NCI-H2081 (cell line): ENCODE measurements at places on chromosomes 7 and 10.

- DNase-seq, result peak; percentile 46
These were observed 881 bp downstream of the C10orf67 start for GRCh38 chr10:23343591-23344240.

DNA sequence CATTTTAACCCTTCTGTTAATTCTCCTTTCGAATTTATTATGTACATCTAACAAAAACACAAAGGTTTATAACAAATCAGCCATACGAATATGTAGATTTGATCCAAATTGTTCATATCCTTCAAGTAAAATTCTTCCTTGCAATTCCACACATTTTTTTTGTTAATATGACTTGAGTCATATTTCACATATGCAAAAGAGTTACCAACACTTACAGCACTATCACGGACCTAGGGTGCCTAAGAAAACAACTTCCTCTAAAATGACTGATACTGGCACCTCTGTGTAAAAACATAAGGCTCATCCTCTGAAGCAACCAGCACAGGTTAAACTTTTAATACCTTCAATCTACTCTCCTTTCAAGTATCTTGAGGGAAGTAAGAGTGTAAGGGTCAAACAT, 451.8 kb downstream of the SEMA3D start:
- DNase-seq, result no peak

GRCh38 chr7:29099896-29100847, 46.2 kb downstream of the CPVL start:
- DNase-seq, result no peak

DNA sequence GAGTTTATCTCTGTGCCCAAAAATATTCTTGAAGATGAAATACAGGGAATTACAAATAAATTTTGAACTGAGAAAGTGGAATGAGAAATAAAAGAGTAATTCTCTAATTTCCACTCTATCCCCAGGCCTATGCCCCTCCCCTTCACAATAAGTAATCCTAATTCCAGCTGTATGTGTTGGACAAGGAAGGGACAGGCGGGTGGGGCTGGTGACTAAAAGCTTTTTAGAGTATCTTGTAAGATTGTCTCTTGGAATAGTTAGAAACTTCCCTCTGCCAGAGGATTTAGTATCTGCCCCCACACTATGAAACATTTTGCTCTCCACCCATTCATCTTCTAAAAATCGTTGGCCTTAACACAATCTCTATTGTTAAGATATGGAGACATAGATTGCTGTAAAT, 199.2 kb downstream of the MBL2 start:
- no peak for DNase-seq

- no peak for DNase-seq
These were observed 326.0 kb downstream of the RPS24 start for GRCh38 chr10:78359640-78360091.

GRCh38 chr7:33369888-33370287, 240.5 kb downstream of the BBS9 start:
- no peak for DNase-seq

GRCh38 chr7:114663502-114663901, 248.9 kb downstream of the FOXP2 start:
- peak; percentile 69 for DNase-seq

GRCh38 chr7:103915680-103916357, 73.6 kb downstream of the RELN start:
- no peak for DNase-seq

- no peak for DNase-seq
These were observed 194.3 kb downstream of the BAMBI start for GRCh38 chr10:28871665-28872064.

DNA sequence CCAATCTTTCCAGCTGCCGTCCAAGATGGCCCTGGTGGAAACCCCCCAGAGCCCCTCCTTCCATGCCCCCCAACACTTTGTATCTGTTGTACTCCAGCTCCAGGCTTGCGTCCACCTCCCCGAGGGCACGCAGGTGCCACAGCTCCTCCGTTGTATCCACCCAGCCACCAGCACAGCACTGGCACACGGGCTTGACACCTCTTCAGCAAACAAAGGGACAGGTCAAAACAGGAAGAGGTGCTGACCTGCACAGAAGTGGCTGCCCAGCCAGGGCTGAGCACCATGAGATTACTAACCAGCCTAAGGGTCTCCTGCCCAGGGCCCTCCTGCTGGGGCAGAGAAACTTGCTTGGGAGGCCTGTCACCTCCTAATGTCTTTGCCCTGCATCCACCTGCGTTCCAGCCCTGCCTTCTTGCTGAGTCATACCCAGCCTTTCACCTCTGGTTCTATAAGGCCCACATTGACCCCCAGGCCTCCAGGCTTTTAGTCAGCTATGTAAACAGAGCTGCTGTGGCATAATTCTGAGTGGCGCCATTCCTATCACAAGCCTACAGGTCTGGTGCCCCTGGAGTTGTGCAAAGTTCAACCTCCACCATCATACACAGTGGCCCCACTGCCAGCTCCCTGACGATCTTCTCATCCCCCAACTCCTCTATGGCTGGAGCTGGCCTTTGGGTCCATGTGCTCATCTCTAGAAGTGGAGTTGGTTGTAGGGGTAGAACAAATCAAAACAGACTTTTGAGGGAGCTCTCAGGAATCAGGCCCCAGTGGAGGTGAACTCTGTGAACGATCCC, 20.9 kb downstream of the SLC29A3 start:
- DNase-seq, result no peak

- no peak for DNase-seq
These were observed 143.5 kb upstream of the GHITM start for GRCh38 chr10:83995738-83996331.

DNA sequence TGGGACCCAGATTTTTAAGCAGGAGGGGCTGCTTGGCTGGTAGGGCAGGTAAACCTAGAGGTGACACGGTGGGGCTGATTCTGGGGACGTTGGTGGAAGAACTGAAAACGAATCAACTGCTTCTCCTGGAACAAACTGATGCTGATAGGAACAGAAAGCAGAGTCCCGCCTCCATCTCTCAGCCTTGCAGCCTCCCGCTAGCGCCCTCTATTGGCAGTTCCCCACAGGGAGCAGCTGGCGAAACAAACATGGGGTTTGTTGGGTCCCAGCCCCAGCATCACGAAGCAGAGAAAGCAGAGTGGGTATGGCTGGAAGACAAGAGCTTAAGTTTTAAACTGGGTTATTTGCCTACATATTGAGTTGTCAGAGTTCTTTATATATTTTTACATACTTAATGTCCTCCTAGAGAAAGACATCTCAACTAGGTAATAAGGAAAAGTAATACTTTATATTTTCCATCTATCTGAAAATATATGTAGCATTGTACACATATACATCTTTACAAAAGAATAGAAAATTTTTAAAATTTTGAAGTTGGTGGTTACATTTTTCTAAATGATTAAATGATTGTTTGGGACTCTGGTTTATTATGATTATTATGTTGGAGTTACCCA, 42.3 kb upstream of the FOXI2 start:
- peak; percentile 10 for DNase-seq

- DNase-seq, result no peak
These were observed 30.5 kb downstream of the PLXNA4 start for GRCh38 chr7:132545756-132546155.

GRCh38 chr7:25622695-25623094, 394.4 kb upstream of the NPVF start:
- no peak for DNase-seq

DNA sequence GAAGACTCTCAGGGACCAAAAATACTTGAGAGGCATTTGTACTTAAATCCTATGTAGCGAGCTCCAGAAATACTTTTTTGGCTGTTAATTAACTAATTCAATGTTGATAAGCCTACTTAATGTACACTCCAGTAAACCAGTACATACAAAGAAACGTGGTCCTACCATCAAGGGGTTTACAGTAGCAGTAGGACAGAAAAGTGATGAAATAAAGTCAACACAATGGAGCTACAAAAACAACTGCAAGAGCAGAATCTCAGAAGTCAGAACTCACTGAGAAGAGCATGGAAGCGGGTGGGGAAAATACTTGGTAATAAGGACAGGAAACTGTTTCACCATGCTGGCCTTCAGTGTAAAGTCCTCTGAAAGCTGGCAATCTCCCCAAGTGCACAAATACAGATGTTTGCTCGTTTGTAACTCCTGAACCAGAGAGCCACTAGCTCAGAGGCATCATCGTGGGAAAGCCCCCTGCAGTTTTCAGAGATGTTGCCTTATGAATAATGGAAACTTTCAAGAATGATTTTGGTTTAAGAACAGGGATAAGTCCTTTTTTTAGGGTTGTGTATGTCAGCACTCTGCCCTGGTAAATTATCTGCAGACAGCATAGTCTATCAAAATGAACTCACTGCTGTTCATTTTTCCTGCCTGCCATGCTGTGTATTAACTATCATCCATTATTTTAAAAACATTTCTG, 233.2 kb downstream of the SORCS1 start:
- no peak for DNase-seq

- no peak for DNase-seq
These were observed 196.8 kb downstream of the PTN start for GRCh38 chr7:137146552-137147337.

DNA sequence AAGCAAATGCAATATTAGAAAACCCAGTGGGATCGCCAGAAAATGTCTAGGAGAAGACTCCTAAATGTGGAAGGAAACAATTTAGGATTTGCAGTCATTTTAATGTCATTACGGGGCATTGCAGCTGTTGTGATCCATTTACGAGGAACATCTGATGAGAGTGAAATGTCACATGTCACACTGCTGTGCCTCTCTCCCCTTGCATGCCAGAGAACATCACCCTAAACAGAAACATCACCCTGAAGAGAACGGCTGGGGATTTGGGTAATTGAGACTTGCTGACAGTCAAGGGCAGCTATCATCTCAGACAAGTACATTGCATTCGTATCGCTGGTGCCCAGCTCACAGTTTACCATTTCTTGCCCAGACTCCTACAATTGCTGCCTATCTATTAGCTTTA, 785.7 kb upstream of the POM121L12 start:
- DNase-seq, result no peak

GRCh38 chr7:124152859-124153692, 120.2 kb upstream of the TMEM229A start:
- DNase-seq, result peak; percentile 22
